ELF-1 (cell line): ENCODE measurements at places on chromosomes 7 and 10.

DNA sequence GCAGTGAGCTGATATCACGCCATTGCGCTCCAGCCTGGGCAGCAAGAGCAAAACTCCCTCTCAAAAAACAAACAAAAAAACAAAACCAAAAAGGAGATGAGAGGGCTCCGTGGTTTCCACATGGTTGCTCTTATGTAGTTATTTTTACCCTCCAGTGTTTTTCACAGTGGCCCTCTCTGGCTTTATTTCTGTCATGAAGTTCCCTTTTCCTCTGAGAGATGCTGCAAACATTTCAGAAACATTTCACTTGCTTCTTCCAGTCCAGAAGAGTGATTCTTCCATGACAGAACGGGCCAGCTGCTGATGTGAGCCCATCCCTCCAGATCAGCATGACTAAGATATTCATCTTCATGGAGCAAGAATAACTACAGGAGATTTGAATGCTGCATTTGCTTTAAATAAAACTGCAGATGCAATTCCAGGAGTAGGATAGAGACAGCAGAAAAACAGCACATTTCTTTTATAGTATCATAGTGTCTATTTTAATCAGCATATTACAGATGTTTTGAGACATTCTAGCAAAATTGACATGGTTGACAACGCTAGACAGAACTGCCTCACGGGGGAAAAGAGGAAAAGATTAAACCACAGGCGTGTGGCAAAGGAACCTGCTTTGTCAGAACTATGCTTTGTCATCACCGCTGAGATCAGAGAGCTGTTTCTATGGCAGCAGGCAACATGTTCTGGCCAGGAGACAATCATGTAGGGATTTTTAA, 40.3 kb downstream of the NRCAM start:
- DNase-seq = no peak

DNA sequence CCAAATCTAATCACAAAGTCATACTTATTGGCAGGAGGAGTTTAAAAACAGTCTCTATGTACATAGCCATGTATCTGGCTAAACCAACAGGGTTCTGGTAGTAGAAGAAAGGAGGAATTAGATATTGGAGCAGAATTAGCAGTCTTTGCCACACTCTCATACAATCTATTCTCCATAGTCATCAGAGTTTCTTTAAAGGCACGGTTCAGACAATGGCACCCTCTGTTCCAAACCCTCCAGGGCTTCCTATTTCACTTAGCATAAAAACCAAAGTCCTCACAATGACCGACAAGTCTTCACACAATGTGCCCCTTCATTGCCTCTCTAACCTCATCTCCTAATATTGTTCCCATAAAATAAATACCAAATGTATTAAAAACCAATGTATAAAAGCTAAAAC, 12.7 kb downstream of the ZNF438 start:
- DNase-seq = no peak

DNA sequence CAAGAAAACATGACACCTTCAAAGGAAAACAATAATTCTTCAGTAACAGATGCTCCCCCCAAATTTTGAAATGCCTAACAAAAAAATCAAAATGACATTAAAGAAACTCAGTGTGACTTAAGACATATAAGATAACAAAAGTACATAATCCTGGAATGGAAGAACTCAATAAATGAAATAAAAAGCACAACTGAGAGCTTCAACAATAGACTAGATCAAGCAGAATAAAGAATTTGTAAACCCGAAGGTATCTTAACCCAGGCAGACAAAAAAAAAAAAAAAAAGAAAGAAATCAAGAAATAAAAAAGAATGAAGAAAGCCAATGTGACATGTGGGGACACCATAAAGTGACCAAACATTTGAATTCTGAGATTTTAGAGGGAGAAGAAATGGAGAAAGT, 27.7 kb upstream of the LRRD1 start:
- no peak for DNase-seq

GRCh38 chr7:123460616-123461015, 73.8 kb downstream of the IQUB start:
- no peak for DNase-seq

- no peak for DNase-seq
Observed at GRCh38 chr7:11648101-11648500, 183.9 kb downstream of the THSD7A start.

- no peak for DNase-seq
Observed at GRCh38 chr7:129567377-129567776, 44.1 kb upstream of the NRF1 start.

DNA sequence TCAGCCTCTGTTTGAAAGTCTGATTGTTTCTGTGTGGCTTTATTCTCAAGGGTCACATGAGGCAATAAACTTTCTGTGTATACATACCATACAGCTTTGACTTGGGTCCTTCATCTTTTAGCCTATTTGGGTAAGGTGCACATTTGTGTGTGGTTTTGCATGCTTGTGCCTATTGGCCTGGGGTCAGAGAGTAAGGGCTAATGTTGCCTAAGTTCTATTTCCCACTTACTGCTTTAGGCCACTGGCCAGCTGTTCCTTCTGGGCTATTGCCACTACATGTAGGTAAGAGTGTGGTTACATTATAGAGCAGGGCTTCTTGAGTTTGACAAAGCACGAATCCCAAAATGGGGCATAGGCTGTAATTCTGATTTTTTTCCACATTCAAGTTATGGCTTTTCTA, 21.8 kb downstream of the BBIP1 start:
- DNase-seq = no peak
